Umbilical cord (tissue), 2 donors: ENCODE measurements at places on chromosomes 5 and 9. TPM values are rescaled to one million over a fixed set of nuclear protein-coding genes. Genes with fewer than 3 reads are reported as not detected.

DNA sequence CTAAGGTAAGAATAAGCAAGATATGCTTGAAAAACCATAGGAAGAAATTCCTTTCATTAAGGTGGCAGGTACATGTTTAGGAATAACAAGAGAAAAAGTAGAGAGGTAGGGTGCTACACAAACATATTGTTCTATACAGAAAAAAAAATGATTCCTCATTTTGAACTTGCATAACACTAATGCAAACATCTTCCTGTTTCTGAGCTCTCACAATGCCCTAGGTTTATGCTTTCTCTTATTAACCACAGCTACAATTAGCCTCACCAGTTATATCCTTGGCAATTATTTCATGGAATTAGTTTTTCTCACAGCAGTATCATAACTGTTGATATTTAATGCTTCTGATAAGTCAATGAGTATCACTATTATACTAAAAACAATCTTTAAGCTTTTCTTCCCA is 20.7 kb downstream of the CEMIP2 start:
- no peak for DNase-seq

Gene TERT
- total RNA-seq, result not detected

Gene PTPN3
- 2.9 TPM for total RNA-seq

Gene PCDHB8
- total RNA-seq, result 0.72 TPM

Gene MTREX
- total RNA-seq, result 109 TPM

DNA sequence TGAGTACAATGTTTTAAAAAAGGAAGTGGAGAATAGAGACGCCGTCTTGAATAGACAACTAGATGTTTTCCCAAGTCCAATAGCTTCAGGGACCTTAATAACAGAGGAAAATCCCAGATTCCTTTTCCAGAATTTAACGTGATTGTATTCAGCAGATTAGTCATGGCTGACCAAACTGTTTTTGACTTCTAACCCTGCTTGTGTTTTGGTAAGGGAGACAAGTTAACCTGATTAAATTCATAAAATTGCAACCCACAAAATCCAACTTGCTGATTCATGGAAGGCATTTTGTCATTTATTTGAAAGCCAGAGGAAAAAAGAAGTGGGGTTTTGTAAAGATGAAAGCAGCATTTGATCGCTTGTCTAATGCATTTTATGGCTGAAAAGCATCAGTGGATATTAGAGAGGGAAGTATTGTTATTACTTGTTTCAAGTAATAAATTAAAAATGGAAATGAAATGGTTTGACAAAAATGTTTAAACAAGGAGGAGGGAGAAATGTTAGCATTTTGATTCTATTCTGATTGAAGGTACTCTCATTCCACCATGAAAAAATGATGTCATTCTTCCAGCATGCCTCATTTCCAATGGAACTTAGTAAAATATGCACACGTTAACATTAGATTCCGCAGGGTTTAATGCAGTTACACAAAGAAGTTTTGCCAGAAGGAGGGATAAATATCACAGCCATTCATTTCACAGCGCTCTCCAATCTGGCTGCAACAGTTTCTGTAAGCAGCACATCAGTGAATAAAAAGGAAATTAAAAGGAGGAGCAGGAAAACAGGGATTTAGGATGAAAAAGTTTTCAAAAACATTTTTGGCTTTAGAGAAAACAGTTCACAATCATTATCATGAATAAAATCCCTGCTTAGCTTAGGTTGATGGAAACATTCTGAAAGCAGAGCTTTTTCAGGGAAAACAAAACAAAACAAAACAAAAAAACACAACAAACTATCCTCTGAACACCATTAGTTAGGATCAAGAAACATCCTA is 314.7 kb downstream of the PRR16 start:
- DNase-seq, result peak; percentile 68

GRCh38 chr5:57780306-57780960 is 297.8 kb upstream of the ACTBL2 start:
- no peak for DNase-seq

DNA sequence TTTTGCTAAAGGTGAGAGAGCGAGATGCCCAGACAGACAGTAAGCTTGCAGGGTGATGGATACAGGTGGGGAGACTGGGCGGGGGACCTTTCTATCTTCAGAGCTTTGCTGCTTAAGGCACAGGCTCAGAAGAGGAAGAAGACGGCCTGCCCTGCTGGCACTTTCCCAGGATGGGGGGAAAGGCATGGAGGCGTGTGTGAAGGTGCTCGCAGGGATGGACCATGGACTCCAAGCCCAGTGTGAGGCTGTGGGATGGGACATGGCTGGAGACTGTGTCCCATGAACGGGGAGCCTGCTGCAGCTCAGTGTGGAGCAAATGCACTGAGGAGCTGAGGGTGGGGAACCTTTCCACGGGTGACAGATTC is 243.2 kb upstream of the IRX4 start:
- DNase-seq, result no peak
